Vein endothelial cell (primary cell): ENCODE measurements at places on chromosomes 13 and 19. TPM values are rescaled to one million over a fixed set of nuclear protein-coding genes. Genes with fewer than 3 reads are reported as not detected.

The SIGLEC11 gene
- total RNA-seq = not detected in 2 replicates

The IRF3 gene
- total RNA-seq = 38.5 and 43.2 TPM in 2 replicates

The TMEM59L gene
- total RNA-seq = under 0.01 and 0.10 TPM in 2 replicates

The NDUFB7 gene
- total RNA-seq = 209 and 287 TPM in 2 replicates

The GPR18 gene
- not detected in 2 replicates for total RNA-seq

The ZFP14 gene
- 2.0 and 3.4 TPM in 2 replicates for total RNA-seq

The NCR1 gene
- not detected in 2 replicates for total RNA-seq

The MUC16 gene
- total RNA-seq = not detected in 2 replicates

The PLEKHG2 gene
- 31.7 and 36.9 TPM in 2 replicates for total RNA-seq

The TRPC4 gene
- 0.19 and 0.98 TPM in 2 replicates for total RNA-seq

The ERICH4 gene
- total RNA-seq = not detected in 2 replicates

The PNMA8B gene
- total RNA-seq = under 0.01 TPM in 2 replicates

The MAP4K1 gene
- 0.19 and 0.33 TPM in 2 replicates for total RNA-seq

The HIPK4 gene
- total RNA-seq = under 0.01 and 0.10 TPM in 2 replicates

The DPP9 gene
- total RNA-seq = 52.9 and 68.2 TPM in 2 replicates

The DHDH gene
- not detected in 2 replicates for total RNA-seq

The TMEM161A gene
- total RNA-seq = 14.2 and 21.9 TPM in 2 replicates

The GGN gene
- 0.29 and 0.65 TPM in 2 replicates for total RNA-seq

The FCAR gene
- not detected in 2 replicates for total RNA-seq

The DACH1 gene
- 1.6 and 7.2 TPM in 2 replicates for total RNA-seq

The ZNF729 gene
- total RNA-seq = not detected in 2 replicates

The SLC6A16 gene
- total RNA-seq = 0.96 and 0.98 TPM in 2 replicates

The LMTK3 gene
- under 0.01 and 0.10 TPM in 2 replicates for total RNA-seq
